CD8-positive, alpha-beta memory T cell (primary cell): ENCODE measurements at places on chromosomes 12 and 14.

DNA sequence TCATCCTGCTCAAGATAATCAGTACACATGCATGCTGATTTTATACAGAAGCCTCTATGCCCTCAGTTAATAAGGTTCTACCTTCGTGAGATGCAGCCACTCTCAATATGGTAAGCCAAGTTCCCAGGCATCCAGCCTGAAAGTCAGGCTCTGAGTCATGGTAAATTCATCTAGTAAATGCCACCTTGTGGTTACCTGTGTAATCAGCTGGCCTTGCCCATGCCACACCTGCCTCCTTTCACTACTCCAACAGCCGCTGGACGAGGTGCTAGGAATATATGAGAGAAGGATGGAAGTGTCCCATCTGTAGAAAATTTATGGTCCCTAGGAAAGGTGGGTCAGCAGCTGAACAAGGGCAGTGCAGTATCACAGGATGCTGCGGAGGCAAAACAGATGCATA, 207.3 kb downstream of the SSPN start:
- no peak for DNase-seq

- no peak for DNase-seq
Observed at GRCh38 chr12:131140697-131141096, 187.0 kb downstream of the ADGRD1 start.

- no peak for DNase-seq
Observed at GRCh38 chr12:113474635-113475436, 3.2 kb upstream of the LHX5 start.

GRCh38 chr12:132315507-132315906, 13.9 kb downstream of the GALNT9 start:
- no peak for DNase-seq

DNA sequence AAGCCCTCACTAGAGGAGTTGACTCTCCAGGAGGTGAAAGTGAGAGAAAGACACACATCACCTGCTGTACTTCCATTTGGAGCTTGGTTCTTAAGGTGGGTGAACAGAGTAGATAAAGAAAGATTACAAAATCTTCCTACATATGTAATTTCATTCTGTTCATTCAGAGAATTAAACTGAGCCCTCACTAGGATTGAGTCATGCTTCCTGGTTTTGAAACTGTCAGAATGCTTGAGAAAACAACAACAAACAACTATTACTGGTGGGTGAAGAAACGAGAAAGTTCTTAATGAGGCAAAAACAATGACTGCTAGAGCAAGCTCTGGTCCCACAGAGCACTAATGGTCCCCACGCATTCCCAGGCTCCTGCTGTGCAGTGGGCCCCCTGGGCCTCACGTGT, 841.7 kb downstream of the VRK1 start:
- no peak for DNase-seq

- DNase-seq, result no peak
Observed at GRCh38 chr12:105832806-105833205, 305.9 kb downstream of the NUAK1 start.

- DNase-seq, result no peak
Observed at GRCh38 chr12:105030820-105031807, 45.0 kb downstream of the NOPCHAP1 start.

DNA sequence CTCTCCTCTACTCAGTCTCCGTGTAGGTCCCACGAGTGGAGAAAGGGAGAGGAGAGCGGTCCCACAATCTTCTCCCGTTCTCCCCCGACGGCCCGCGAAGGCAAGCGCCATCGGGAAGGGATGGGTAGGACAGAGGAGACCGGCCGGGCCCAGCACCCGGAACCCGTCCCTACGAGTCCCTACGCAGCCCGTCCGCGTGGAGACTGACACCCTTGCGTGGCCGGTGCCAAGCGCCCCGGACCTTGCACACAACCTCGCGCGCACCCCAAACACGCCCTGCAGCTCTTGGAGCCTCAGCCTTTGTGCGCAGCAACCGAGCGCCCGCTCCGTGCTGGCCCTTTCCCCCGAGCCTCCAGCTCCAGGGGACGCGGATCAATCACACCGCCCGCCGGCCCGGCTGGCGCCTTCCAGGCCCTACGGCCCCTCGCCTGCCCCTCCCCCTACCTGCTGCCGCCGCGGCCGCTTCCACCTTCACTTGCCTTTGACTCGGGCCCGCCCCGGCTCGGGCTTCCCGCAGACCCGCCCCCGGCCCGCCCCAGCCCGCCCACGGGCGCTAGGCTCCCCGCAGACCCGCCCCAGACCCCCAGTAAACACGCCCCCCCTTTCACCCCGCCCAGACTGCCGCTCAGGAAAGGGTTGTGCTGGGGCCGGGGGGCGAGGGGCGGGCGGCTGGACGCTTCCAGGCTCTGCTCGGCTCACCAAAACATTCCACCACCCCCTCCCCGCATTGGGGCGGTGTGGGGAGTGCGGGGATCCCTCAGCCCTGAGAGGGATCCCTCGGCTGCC, at the start of gene NDRG2:
Gene NDRG2, minus strand, starts transcription at position 477 of the 786 bp plus-strand sequence. CDS start 1,746 bp downstream, outside the sequence.
- DNase-seq, result peak; percentile 66

GRCh38 chr14:82390586-82390985, 856.9 kb upstream of the SEL1L start:
- no peak for DNase-seq

DNA sequence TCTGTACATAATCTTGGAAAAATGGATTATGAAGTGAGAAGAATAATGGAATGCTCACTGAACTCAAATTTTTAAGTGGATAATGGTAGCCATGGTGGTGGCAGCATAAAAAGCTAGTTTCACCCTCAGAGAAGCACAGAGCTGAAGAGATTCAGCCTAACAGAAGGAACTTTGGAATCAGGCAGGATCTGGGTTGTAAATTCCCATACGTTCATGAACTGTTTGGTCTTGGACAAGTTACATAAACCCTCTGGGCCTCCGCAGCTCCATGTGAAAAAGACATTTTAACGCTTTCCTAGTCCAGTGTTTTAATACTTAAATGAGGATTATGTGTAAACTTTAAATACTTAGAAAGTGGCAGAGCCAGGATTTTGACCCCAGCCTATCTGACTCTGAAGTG, 26.6 kb downstream of the JKAMP start:
- DNase-seq, result no peak

- DNase-seq, result no peak
Observed at GRCh38 chr12:127728729-127729128, 538.2 kb upstream of the TMEM132C start.

- no peak for DNase-seq
Observed at GRCh38 chr12:120148011-120148410, 31.5 kb upstream of the RAB35 start.

- no peak for DNase-seq
Observed at GRCh38 chr12:84599539-84599938, 313.1 kb downstream of the SLC6A15 start.

- peak; percentile 30 for DNase-seq
Observed at GRCh38 chr12:4274396-4275015, 944 bp downstream of the CCND2 start.

DNA sequence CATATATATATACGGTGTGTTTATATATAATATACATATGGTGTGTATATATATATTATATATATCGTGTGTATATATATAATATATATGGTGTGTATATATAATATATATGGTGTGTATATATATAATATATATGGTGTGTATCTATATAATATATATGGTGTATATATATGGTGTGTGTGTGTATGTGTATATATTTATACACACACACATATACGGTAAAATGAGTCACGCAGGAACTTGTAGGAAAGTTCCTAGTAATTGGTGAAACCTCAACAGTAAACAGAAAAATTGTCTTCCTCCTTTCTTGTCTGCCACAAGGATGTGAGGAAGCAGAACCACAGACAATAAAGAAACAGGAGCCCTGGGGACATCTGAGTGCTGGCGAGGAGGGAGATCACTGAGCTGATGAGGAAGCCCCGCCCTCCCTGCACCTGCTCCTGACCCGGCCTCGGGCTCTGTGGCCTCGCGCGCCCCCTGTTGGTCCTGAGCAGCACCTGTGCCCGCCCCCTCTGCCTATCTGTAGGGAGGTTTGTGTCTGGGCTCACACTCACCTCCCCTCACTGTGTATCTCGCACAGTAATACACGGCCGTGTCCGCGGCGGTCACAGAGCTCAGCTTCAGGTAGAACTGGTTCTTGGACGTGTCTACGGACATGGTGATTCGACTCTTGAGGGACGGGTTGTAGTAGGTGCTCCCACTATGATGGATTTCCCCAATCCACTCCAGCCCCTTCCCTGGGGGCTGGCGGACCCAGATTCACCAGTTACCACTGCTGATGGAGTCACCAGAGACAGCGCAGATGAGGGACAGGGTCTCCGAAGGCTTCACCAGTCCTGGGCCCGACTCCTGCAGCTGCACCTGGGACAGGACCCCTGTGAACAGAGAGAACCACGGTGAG, 1079.4 kb downstream of the TMEM121 start:
- DNase-seq, result peak; percentile 62

- DNase-seq, result no peak
Observed at GRCh38 chr14:20427231-20428009, 8.5 kb downstream of the KLHL33 start.

DNA sequence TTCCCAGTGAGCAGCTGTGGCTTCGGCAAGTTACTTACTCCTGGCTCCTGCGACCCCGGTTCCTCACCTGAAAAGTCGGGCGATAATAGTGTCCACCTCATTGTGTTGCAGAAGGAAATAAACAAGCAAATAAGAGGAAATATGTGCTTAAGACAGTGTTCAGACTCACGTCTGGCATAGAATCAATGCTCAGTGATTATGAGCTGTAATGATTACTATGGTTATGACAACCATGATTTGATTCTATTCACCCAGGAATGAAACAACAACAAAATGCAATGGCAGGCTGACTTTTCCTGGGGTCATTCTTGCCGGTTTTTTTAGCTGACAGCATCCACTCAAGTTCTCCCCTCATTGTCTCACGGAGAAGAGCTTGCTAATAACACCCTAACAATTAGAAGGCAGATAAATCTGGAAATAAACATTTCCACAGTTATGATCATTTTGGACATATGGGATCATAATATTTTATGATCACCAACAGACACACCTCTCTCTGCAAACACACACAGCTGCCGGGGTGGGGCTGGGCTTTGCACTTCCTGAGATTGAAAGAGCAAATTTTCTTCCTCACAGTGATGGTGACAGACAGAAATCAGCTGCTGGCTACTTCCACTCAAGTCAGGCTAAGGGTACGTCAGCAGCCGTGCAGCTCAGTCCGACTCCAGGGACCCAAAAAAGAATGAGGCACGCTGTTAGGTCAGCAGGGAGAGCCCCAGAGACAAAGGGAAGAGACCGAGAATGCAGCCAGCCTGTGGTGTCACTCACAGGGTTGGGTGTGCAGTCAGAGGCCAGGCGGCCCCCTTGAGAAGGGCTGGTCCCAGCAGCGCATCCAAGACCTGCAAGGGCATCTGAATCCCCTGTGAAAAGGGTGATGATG, 158.0 kb downstream of the RIMBP2 start:
- DNase-seq, result no peak

DNA sequence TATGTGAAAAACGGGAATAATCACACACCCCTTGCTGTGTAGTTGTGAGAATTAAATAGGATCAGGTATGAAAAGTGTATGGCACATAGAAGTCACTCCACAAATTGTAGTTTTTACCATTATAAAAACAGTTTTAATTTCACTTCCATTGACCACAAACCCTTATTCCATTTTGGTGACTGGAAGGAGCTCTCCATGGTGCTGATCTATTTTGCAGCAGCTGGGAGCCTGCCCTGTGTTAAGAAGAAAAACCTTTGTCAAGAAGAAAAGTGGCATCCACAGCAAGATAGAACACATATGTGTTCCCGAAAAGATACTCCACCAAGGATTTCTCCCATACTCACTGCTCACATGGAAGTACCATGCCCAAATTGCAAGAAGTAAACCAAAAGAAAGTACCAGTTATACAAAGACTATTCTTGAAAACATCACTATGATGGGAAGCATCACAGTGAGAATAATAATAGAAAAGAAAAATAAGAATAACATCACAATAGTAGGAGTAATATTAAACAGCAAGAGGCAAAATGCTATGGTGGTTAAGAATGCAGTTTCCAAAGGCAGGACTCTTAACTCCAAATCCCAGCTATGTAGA, 58.7 kb downstream of the TUNAR start:
- no peak for DNase-seq

DNA sequence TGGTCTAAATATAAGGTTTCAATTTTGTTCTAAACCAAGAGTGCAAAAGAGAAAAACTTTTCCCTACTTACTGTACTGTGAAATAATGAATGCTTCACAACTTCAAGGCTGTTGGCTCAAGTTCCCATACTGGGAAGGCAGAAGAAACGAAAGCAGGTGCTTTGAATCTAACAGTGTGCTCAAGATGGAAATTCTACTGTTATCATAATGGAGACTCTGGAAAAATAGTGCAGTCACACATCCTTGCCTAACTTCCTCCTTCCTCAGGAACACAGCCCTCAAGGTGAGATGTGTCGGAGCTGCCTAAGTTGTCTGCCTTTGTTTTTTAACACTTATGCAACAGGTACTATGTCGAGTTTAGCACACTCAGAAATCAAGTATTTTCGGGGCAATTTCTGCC, 131.1 kb downstream of the STXBP6 start:
- DNase-seq, result no peak

- DNase-seq, result no peak
Observed at GRCh38 chr12:32198555-32198954, 91.9 kb downstream of the BICD1 start.

- DNase-seq, result no peak
Observed at GRCh38 chr12:102740141-102740955, 176.7 kb downstream of the PAH start.

DNA sequence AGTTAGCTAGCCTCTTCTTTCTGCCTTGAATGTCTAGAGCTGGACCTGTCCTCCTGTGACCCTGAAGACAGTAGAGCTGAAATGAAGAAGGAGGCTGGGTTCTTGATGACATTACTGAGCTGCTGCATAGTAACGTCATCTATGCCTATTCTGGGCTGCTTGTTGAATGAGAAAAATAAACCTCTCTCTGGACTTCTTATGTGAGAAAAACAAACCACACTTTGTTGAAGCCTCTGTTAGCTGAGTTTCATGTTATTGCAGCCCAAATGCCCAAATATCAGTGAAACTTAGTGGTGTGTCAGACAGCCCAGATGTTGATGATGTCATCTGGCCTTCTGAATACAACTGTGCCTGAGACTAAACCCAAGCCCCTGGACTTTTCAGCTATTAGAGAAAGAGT, 67.0 kb upstream of the MAX start:
- DNase-seq, result no peak

DNA sequence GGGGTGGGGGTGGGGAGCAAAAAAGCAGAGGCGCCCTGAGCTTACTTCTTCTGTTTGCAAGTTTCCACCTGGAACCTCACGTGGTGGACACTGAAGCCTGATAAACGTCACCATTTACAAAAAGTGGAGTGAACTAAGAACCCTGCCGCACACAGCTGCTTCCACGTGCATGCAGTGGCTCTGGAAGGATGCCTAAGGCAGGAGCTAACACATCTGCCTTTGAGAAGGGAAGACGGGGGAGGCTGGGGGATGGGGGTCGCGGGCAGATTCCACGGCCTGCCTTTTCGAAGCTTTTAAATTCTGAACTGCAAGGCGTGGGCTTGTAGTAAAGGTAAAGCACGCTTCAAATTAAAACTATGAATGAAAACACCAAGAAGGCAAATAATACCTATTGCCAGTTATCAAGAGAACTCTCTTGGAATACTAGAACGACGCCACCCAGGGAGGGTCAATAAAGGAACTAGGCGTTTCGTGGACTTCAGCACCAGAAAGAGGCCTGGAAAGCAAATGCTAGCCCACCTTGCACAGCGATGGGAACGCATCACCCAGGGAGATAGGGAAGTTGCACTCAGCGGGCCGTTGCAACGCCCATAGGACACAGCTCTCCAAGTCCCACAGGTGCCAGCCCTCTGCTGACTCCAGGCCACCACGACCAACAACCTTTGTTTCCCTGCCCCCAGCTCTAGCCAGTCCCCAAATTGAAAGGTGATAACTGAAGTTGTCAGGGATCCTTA, 61.8 kb downstream of the TESC start:
- DNase-seq, result no peak
